Dorsolateral prefrontal cortex (tissue), 122 donors: ENCODE measurements at places on chromosomes 7 and 10.

DNA sequence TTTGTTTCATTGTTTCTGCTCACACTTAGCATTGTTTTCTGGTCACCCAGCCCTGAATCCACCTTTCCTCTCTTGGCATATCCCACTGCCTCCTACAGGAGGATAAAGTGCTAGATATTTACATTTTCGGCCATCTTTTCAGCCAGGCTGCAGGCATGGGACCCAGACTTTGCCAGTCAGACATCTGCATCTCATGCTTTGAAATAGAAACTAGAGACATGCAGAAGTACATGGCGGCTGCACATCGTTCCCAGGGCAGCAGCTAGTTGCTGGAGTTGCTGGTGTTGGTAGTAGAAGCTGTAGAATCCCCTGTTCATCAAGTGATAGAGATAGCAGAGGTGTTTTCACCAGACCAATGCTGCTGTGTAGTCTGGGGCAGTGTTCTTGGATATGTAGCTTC, 18.7 kb downstream of the STAMBPL1 start:
- DNase-seq: no peak

DNA sequence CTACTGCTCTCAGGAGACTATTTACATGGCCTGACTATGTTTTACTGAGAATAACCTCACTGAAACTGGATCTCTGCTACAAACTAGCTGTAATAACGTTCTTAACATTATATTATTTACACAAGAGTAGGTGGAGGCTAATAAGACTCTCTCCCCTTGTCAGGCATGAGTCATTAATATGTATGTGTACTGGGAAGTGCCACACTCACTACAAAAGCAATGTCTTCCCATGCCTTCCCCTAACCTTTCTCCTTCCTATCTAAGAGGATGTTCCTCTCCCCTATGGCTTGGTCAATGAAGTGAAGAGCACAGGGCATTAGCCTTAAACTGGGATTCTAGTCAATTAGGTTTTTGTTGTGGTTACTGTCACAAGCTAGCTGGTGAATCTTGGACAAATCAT, 147.9 kb downstream of the DGKB start:
- no peak for DNase-seq

GRCh38 chr10:70538195-70538520, 59.6 kb downstream of the PALD1 start:
- no peak for DNase-seq

GRCh38 chr7:148291799-148292198, 298.8 kb upstream of the C7orf33 start:
- no peak for DNase-seq

- DNase-seq: no peak
These were observed 47.6 kb downstream of the TWIST1 start for GRCh38 chr7:19069842-19070241.

GRCh38 chr10:21519941-21520436, 5.5 kb downstream of the SKIDA1 start:
- DNase-seq: no peak

- no peak for DNase-seq
These were observed 37.5 kb upstream of the AGK start for GRCh38 chr7:141513720-141514119.

- no peak for DNase-seq
These were observed 234.4 kb downstream of the TEX36 start for GRCh38 chr10:125448596-125448995.

- DNase-seq: no peak
These were observed 125.2 kb downstream of the MAD1L1 start for GRCh38 chr7:2107386-2108070.
